ENCODE measurements at places on chromosomes 1 and 21. TPM values are rescaled to one million over a fixed set of nuclear protein-coding genes. Genes with fewer than 3 reads are reported as not detected.

DNA sequence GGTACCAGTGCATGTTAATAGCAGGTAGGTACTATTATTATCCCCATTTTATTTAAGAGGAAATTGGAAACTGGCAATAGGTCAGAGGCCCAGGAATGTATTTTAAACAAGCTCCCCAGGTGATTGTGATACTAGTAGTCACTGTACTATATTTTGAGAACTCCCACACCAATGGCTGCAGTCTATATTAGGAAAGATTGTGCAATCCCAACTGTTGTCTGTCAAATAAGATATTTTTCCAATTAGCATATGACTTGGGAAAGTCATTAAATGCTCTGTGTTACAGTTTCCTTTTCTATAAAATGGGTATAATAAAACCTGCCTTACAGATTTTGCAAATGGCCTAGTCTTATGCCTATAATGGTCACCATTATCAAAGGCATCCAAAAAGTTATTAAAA, 94.2 kb upstream of the DMRTA2 start:
- H3K4me1 ChIP-seq: no peaks in the 10 kb centered on the region
- no peak for DNase-seq
- H3K4me3 ChIP-seq: no peak overlapping the region
- H3K36me3 ChIP-seq: no peaks in the 10 kb centered on the region
- no peaks in the 10 kb centered on the region for H3K27me3 ChIP-seq

LEPROT gene
- total RNA-seq: 36.8 TPM

RUSC1 gene
- total RNA-seq: 18.7 TPM

MAD2L2 gene
- 53.8 TPM for total RNA-seq
